Stimulated activated CD4-positive, alpha-beta T cell treated with anti-CD3 and anti-CD28 coated beads, Interleukin-12 subunit alpha, Interleukin-12 subunit beta, amount 100 ng/mL, for 24 hours (primary cell): ENCODE measurements at places on chromosomes 6 and 20.

- DNase-seq, result peak; percentile 72
These were observed 11.4 kb downstream of the SYNGAP1 start for GRCh38 chr6:33430991-33431879.

DNA sequence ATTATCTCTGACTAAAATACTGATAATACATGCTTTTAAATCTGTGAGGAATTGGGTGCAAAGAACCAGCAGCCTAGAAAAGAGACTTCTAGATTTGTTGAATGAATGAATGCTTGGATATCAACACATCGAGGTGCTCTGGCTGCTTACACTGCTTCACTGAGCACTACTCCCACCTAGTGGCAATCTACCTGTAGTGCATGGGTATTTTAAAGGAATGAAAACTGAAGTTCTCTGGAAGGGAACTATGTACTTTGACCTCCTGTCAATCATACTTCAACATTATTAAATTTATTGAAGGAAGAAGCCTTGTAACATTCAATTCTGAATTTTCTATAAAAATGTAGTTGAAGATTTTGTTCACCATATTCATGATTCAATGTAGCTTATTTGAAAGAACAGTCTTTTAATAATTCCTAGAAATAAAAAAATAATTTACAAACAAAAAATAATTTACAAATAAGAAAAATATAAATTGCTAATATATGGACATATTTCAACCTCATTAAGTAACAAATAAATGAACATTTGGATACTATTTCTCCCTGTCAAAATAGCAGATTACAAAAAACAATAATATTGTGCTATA, 111.2 kb upstream of the MMS22L start:
- DNase-seq, result peak; percentile 16

- no peak for DNase-seq
These were observed 14.9 kb upstream of the BTN1A1 start for GRCh38 chr6:26485112-26485780.

- no peak for DNase-seq
These were observed 1.5 kb upstream of the GZF1 start for GRCh38 chr20:23360531-23360930.

DNA sequence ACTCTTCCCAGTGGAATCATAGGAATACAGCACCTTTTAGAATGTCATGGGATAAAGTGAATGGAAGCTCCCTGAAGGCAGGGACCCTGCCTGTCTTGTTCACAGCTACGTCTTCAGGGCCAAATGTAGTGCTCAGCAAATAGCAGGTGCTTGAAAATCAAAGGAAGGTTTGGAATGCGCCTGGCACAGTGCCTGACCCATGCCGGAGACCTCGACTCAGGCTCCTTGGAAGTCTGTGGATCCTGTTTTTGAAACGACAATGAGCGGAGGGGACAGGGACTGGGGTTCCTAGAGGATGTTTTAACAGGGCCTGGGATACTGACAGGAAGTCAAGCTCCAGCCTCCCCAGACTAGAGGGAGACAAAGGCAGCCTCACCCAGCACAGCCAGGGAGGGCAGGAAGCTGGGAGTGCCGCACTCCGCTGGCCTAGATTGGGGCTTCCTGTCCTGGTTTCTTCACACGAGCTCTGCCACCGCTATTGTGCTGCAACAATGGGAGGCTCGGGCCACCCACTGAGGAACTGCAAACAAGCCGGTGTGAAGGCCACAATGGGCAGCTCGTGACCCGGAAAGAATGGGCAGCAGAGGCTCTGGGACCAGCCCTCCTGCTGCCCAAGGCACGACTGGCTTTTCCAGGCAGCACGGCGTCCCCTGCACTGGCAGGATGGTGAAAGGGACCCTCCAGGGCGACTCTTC, 76.7 kb downstream of the PREX1 start:
- no peak for DNase-seq

- DNase-seq, result no peak
These were observed 528.9 kb downstream of the MAFB start for GRCh38 chr20:40160097-40160550.

- no peak for DNase-seq
These were observed 23.9 kb upstream of the RBBP8NL start for GRCh38 chr20:62451156-62451767.

GRCh38 chr6:85669735-85670194, 27.1 kb upstream of the SYNCRIP start:
- DNase-seq, result no peak

DNA sequence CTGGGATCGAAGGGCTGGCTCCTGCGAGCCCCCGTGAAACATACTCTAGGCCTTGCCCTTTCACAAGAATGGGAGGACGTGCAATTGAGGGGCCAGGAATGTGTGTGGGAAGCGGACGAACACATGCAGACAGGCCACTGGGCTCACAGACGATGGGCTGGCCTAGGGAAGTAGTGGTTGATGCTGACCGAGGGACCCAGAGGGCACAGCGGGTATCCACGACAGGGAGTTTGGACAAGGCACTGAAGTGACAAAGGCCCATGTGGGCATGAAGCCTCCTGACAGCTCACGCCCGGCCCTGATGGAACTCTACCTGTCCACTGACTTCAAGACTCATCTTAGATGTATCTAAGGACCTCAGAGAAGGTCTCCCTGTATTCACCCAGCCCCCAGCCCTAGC, 52.2 kb downstream of the MYH7B start:
- DNase-seq, result no peak

- DNase-seq, result no peak
These were observed 132.3 kb downstream of the ISM1 start for GRCh38 chr20:13353261-13353945.

GRCh38 chr6:116214681-116215080, 39.2 kb downstream of the TSPYL4 start:
- DNase-seq, result no peak

GRCh38 chr6:73823046-73823735, 127.2 kb downstream of the CD109 start:
- DNase-seq, result no peak

- no peak for DNase-seq
These were observed 670.7 kb downstream of the UTRN start for GRCh38 chr6:144955859-144956258.

GRCh38 chr6:56482525-56482924, 160.2 kb downstream of the DST start:
- no peak for DNase-seq

DNA sequence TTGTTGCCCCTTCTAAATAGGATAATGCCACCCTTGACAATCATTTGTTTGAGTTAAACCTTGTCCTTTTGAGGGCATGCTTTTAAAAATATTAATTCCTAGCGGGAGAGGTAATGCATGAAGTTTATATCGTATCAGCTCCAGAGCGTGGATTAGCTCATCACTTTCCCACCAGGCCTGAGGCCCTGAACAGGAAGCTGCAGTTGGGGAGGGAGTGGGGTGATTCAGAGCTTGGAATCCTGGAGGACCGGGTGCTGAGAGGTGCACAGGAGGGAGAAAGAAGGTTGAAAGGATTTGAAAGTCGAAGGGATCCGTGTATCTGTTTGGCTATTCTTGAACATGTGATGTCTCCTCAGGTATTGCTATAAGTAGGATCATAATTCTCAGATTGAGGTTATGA, 25.0 kb downstream of the ZDHHC14 start:
- DNase-seq, result no peak

GRCh38 chr20:48787861-48788375, 39.9 kb downstream of the PREX1 start:
- DNase-seq, result no peak

- DNase-seq, result no peak
These were observed 17.1 kb upstream of the ERVFRD-1 start for GRCh38 chr6:11128608-11129007.

DNA sequence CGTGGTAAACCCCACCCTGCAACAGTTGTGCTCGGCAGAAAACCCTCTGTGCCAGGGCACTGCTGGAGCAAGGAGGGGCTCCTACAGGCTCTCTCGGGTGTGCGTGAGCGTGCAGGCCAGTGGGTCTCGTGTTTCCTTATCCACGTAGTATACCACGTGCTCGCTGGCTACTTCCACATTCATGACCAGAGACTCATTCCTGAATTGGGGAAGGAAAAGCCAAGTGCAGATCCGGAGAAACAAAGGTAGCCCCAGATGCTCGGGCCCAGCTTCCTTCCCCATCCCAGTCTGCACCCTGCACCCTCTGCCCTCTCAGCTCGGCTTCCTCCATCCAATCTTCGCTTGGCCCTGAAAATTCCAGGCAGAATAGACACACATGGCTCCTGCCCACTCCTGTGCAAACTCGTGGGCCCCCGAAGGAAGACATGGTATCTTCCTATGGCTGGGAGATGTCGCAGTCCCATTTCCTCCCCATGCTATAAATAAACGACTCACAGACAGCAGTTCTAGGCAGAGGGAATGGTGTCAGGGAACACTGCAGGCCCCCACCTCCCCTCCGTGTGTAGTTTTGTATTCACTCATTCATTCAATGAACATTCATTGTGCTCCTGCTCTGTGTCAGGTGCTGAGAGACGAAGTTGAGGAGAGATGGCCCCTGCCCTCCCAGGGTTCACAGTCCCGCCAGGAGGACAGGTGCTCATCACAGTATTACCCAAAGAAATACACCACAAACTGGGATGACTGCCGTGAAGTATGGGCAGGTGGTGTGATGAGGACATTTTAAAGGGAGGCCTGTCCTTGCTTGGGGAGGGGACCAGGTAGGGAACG, 29.6 kb downstream of the NPEPL1 start:
- no peak for DNase-seq

GRCh38 chr20:18831830-18832499, 18.4 kb downstream of the SCP2D1 start:
- DNase-seq, result no peak

DNA sequence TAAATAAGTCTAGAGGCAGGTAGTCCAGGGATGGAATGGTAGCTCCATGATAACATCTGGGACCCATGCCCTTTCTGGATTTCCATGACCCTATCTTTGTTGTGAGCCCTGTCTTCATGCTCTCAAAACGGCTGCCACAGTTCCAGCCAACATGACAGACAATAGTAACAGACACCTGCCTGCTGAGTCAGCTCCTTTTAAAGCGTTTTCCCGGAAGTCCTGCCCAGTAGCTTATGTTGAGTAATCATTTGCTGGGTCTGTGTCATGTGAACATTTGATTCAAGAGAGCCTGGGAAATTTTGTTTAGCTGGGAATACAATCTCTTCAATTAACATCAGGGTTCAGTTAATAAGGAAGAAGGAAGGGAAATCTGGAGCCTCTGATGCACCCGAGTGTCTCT, 262.2 kb upstream of the SULF2 start:
- no peak for DNase-seq

- peak; percentile 72 for DNase-seq
These were observed at the start of gene BCAS4 for GRCh38 chr20:50794846-50795634. Gene BCAS4 (plus strand): TSS chr20:50795061. CDS start chr20:50795084, 23 bp downstream.

DNA sequence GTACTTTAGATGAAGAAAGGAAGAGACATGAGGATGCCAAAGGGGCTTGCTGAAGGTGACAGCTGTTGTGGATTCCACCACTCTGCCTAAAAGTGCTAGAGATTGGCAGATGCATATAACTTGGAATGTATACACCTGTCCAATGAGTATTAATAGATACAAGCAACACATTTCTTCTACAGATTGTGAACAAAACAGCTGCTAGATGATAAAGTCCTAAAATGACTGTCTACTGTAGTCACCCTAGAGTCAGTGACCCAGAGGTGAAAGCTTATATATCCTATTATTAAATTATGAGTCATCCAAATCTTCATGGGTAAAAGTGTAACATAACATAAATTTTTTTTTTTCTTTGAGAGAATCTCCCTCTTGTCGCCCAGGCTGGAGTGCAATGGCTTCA, 5.2 kb downstream of the RNF217 start:
- DNase-seq, result no peak

DNA sequence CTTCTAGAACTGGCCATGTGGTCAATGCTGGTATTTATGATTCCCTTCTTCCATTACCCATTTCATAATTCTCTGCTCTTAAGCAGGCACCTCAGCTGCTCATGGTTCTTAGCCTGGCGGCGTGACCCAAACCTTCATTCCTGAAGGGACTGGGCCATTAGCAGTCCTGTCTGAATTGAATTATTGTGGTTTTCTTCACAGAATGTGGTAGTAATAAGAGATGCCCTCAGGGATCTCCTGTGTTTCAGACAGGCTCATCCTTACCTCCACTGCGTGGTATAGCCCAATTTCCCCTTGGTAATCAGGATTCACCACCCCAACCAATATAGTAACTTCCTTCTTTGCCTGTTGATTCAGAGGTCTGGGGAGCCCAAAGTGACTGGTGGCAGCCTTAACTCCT, 37.6 kb downstream of the PKIB start:
- no peak for DNase-seq
